Kidney glomerular epithelial cell (primary cell): ENCODE measurements at places on chromosomes 13 and 19.

GRCh38 chr19:36987091-36987490 lies 71.0 kb downstream of the ZNF568 start:
- DNase-seq = no peak

- peak; percentile 1 for DNase-seq
Observed at GRCh38 chr13:52109116-52109670, 19.7 kb downstream of the NEK5 start.

DNA sequence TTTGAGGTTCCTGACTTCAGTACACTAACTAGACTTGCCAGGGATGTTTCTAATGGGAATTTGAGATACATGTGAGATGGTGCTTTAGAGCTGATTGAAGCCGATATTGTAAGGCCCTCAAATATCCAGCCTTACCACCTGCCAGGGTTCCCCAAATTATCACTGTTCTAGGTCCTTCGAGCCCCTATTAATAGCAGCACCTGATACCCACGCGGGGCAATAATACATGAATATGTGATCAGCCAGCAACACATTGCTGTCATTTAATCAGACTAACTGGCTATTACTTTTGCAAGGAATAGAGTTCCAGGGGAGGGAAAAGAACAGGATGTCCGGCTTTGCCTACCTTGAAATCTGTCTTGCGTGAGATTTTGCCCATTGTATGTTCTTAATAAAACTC lies 5.1 kb downstream of the RGCC start:
- DNase-seq = no peak

- DNase-seq = no peak
Observed at GRCh38 chr13:61013796-61014195, 401.9 kb downstream of the PCDH20 start.

- DNase-seq = no peak
Observed at GRCh38 chr13:36875961-36876360, 44.1 kb downstream of the SMAD9 start.

DNA sequence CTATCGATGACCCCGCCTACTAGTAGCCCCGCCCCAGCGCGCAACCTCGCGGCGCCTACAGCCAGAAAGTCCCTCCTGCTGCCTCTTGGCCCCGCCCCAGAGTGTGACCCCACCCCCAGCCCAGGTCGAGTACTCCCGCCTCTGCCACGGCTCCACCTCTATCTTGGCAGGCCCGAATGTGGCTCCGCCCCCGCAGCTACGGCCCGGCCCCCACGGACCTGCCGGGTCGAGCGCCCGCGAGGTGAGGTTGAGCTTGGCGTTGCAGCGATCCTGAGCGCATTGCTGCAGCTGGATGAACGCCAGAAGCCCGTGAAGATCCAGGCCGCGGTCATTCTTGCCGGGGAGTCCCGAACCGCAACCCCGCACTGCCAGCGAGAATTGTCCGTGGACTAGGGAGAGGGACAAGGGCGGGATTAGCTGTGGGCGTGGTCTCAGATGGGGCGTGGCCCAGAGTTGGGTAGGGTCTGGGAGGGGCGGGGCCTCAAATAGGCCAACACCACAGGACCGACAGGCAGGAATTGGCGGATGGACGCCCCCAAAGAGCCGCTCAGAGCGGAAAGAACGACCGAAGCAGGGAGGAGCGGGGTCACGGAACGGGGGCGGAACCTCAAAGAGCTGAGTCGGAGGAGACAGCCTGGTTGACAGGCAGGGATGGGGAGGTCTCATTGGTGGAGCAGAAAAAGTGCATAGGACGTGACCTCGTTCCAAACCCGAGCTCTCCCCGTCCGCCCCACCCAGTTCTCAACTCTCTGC lies 1.9 kb downstream of the LYPD3 start:
- peak; percentile 85 for DNase-seq

DNA sequence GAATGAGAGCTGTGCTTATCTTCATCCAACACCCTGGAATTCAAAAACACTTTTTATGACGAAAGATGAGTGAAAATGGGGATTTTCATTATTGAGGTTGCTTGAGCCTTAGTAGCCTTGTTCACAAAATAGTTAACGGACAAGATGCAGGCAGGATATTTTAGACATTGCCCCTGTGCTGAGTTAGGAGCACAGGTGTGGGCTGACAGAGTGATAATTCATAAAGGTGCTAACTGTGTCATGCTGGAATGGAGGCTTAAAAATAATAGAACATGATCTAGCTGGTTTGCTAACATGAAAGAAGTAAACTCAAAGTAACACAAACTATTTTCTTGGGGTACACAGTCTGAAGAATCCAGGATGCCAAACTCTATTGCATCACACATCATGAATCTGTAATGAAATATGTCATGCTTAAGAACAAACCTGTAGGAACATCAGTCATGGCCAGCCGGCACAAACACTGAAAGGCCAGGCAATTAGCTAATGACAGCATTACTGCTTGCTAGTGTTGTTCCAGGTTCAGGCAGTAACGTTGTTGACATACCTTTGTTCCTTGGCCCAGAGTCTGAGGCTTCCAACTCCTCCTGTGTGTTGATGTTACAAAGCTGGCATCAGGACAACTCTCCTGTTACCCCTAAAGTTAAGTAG lies 55.3 kb downstream of the FRY start:
- no peak for DNase-seq

GRCh38 chr13:94272038-94272437 lies 207.4 kb downstream of the DCT start:
- DNase-seq = no peak

- DNase-seq = no peak
Observed at GRCh38 chr13:101267656-101268055, 148.7 kb downstream of the NALCN start.

GRCh38 chr19:50719566-50719965 lies at the start of gene SHANK1:
Gene SHANK1, minus strand, starts transcription at chr19:50719802. Its CDS starts 2,883 bp downstream, at chr19:50716919.
- no peak for DNase-seq

DNA sequence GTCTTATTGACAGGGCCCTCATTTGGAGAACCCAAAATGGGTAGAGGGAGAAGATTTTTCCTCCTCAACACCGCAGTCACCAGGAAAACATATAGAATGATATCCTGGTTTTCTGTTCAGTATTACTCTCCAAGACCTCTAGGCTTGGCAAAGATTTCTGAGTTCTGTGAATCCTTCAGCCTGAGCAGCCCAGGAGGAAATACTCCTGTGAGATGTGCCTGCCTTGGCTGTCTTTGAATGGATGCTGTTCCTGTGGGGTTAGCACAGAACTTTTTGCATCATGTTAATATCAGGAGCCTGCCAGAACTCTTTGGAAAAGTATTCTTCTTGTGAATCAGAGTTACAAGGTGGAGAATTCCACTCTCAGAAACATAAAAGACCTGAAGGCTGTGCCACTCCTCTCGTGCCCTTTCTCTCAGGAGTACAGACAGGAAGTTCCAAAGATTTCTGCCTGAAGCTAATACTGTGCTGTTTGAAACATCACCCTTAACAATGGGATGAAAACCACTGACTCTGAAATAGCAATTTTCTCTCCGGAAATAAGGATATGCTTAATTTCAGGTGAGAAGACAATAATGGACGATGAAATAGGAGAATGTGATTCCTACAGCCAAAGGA lies 520.1 kb upstream of the NBEA start:
- no peak for DNase-seq

DNA sequence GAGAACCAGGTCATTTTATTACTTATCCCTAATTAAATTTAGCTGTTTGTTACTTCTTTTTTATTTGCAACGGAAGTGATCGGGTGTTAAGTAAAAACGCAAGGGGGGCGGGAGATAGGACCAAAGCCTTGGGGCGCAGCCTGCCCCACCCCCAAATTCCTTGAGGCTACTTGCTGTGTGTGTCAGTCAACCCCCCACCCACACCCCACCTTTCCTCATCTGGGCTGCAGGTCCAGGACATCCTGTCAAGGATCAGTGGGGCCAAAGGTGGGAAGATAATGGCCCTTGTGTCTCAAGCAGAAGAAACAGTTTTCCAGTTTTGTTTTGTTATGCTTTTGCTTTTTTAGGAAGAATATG lies 1.2 kb upstream of the FOXO1 start:
- no peak for DNase-seq

GRCh38 chr19:53422551-53422950 lies 9.2 kb upstream of the ZNF761 start:
- DNase-seq = no peak

DNA sequence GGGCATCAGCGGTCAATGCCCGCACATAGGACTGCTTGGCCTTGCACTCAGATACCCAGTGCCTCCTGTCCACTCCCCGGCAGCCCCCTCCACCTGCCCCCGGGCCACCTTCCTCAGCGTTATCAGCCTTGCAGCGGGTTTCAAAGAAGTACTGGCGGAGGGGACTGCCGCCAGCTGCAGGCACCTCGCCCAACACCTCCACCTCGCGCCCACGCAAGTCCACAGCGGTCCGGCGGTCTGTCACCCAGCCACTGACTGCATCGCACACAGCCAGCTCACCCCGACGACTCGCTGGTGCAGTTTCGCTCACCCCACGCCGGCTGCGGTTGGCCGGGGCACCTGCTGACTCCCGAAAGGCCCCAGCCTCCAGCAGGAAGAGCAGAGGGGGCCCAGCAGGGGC lies 3.2 kb downstream of the NTF4 start:
- DNase-seq = no peak

DNA sequence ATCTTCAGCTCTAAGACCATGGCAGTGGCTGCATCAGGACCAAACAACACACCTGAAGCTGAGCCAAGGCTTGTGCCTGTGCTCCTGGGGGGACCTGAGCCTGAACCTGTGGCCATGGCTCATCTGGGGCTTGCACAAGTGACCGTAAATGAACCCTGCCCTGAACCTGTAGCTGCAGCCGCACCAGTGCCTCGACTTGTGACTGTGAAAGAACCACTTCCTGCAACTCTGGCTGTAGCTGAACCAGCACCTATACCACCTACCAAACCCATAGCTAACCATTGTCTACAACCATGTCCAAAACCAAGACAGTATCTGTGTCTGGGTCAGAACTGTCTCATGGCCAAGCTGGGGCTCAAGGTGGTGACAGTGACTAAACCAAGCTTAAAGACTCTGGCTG lies 28.2 kb upstream of the SDHAF1 start:
- DNase-seq = no peak

DNA sequence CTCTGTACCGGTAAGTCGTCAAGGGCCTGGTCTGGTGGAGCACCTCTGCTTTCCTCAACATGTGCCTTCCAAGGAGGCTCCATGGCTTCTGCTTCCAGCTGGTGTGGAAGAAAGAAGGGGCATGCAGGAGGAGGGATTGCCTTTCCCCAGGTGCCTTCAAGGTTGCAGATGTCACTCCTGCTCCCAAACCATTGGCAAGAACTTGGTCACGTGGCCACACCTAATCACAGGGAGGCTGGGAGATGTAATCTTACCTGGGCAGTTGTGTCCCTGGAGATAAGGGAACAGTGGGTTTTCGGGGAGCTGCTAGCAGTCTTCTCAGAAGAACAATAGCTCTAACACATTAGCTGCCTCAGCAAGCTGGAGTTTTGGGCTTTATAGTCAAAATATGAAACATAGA lies 9.7 kb upstream of the GPR18 start:
- no peak for DNase-seq

GRCh38 chr13:113210833-113211232 lies 1.4 kb downstream of the CUL4A start:
- no peak for DNase-seq

DNA sequence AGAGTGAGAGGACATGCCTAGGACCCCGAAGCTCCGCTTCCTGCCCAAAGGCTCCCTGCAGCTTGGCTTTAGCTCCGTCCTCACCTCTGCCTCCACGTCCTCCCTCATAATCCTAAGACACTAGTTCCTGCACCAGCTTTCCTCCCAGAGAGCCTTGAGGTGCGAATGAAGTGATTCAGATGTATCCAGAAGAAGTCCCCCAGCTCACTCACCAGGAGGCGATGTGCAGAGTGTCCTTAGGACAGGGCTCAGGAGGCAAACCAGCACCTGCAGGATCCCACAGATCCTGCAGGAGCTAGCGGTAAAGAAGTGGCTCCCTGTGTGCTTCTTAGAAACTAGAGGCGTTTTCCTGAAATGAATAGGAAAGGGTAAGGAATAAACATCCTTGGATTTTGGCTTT lies 109.7 kb downstream of the HSPH1 start:
- no peak for DNase-seq

- no peak for DNase-seq
Observed at GRCh38 chr13:33722216-33722915, 95.6 kb upstream of the RFC3 start.

- DNase-seq = no peak
Observed at GRCh38 chr13:63024458-63024857, 1608.8 kb upstream of the PCDH20 start.

DNA sequence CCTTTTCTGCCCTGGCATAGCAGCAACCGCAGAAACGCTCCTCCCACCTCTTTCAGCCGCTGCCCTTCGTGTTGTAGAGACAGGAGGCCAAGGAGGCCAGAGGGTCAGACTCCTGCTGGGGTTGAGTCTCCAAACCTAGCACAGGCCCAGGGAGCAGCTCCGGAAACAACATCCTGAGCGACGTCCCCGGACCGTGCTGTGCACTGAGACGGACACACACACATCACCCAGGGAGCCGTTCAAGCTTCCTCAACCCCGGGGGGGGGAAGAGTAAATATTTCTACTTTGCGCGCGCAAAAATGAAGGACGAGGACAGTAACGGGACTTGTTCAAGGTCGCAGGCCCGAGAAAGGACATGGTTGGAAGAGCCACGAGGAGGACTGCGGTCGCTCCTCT lies 657 bp downstream of the ZNF550 start:
- peak; percentile 33 for DNase-seq

DNA sequence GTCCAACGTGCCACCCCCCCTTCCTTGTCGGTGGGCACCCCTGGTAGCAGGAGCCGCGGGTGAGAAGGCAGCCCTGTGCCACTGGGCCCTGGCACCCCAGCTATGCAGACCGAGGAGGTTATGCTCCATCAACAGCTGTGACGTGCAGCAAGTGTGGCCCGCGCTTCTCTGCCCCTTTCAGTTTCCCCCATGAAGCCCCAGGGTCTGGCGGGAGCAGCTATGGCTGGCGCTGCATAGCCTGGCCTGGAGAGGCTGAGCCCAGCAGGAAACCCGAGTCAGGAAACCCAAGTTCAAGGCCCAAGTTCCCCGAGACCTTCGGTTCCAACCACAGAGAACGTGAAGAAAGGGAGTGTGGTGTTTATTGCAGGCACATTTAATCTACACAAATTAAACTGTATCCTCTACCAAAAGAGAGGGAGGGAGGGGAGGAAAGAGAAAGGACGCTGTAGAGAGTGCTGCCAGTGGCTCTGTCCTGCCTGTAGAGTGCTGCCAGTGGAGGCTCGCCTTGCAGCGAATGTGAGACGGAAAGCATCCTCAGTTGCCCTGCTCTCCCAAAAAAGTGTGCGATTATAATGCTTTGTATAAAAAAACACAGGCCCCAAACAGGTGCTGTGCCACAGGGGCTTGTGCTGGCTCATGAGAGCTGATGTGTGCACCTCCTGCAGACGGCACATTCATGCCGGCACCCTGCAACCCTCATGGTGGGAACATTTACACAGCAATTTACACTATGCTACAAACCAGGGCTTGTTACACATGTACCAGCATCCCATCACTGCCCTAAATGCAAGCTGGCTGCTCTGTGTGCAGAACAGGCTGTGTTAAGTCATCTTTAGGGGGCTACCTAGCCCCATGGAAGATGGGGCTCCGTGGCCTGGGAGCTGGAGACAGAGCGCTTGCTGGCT lies 16.3 kb downstream of the POP4 start:
- DNase-seq = no peak
